Left ventricle myocardium superior (tissue), 1 donor: ENCODE measurements at places on chromosomes 2 and 18. TPM values are rescaled to one million over a fixed set of nuclear protein-coding genes. Genes with fewer than 3 reads are reported as not detected.

The COQ10B gene
- 25.6 TPM for total RNA-seq

The HES6 gene
- total RNA-seq = 2.7 TPM

The CCDC142 gene
- total RNA-seq = 6.6 TPM

The KIAA2012 gene
- total RNA-seq = not detected

The HOXD1 gene
- not detected for total RNA-seq

The BMP10 gene
- total RNA-seq = 0.25 TPM

The ITPRIPL1 gene
- 1.3 TPM for total RNA-seq

- DNase-seq = peak; percentile 81
Measured at GRCh38 chr2:218322768-218323525, 30.6 kb upstream of the TMBIM1 start.

GRCh38 chr2:48587560-48587959 lies 30.1 kb upstream of the GTF2A1L start:
- no peak for DNase-seq

- no peak for DNase-seq
Measured at GRCh38 chr2:238870261-238870660, 22.4 kb downstream of the TWIST2 start.

DNA sequence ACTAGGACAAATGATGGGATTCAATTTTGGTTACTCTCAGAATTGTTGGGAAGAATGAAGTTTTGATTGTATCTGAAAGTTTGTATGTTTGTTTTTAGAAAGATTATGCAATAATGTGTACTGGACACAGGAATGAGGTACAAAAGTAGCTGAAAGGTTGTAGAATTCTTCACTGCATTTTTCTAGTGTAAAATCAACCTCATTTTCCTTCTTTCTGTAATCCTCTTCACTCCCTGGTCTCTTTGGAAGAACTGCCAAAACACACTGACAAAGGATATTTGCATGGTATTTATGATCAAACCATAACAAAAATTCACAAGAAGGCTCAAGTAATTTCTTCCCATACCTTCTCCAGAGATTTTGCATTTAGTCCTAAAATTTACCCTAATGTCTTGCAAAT lies 110.7 kb downstream of the ZEB2 start:
- DNase-seq = no peak

- no peak for DNase-seq
Measured at GRCh38 chr2:160076914-160077313, 14.5 kb upstream of the PLA2R1 start.

DNA sequence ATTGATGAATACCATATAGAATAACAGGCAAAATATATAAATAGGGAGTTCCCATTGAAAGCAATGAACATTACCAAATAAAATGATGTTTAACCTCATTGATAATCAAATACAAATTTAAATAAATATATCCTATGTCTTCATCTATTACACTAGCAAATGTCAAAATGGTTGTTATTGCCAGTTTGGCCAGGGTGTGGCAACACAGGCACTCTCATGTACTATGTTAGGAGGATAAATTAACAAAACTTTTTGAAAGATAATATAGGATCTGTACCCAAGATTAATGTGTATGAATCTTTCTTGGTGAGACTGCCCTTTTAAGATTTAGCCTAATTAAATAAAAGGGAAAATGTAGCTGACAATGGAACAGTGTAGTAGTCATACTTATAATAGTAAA lies 659.3 kb downstream of the ERBB4 start:
- DNase-seq = no peak

DNA sequence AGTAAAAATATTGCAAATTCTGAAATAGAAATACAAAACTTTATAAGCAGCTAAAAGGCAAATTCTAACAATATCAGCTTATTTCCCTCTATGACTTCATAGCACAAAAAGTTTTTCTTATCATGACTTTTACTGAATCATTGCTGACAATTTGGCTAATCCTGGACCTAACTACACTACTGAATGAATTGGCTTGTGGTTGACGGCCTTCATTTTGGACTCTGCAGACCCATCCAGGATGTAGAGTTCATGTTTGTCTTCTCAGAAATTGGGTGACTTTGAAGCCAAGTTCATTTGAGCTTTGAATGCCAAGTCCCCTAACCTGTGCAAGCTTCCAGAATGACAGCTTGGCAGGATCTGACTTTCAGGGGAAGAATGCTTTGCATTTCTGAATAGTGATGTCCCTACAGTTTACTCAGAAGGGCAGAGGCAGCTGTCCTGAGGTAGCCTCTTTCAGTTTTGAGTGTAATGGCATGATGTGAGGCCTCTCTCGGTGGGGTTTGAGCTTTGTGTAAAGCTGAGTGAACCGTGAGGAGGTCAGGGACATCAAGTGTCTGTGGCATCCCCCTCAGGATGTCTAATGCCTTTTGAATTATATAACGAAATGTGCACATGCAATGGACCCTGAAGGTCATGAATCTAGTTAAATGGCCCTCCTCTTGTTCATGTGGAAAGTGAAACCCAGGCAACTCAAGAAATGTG lies 48.0 kb downstream of the EFEMP1 start:
- DNase-seq = no peak

- no peak for DNase-seq
Measured at GRCh38 chr2:173199294-173199693, 123.6 kb downstream of the MAP3K20 start.
